ENCODE measurements at places on chromosomes 4 and X.

DNA sequence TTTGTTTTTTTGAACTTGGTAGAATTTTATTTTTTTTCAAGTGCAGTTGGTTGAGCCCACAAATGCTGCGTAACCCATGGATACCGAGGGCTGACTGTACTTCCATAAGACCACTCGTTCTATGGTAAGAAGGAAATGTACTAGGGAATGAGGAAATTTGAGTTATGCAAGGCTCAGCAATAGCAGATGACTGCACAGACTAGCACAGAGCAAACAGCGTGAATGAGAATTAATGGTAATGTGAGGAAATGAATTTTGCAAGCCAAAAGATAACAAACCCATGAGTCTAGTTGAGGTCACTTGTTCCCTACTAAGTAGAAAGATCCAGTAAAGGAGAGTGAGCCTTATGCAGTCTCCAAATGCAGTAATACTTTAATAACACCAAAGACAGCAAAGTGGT is 17.4 kb downstream of the GSPT2 start:
- DNase-seq = no peak

DNA sequence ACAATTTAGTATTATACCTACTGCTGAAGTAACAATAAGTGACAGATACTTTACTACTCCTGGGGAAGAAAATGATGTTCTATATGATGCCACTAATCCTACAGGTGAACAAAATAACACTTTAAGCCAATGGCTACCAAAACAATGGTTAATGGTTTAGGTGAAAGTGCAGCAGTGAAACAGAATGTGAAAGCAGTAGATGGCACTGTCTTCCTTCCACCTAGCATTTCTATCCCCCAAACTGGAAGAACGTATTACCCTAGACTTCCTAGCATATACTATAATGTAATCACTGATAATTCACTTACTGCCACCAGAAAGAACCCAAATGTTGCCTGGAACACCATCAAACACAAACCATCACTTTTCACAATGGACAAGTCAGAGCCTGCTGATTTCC is 18.9 kb upstream of the CABS1 start:
- no peak for DNase-seq

GRCh38 chrX:96771486-96771885 is 86.8 kb downstream of the DIAPH2 start:
- no peak for DNase-seq

- DNase-seq = no peak
Measured at GRCh38 chr4:184282251-184282713, 64.6 kb upstream of the ENPP6 start.

DNA sequence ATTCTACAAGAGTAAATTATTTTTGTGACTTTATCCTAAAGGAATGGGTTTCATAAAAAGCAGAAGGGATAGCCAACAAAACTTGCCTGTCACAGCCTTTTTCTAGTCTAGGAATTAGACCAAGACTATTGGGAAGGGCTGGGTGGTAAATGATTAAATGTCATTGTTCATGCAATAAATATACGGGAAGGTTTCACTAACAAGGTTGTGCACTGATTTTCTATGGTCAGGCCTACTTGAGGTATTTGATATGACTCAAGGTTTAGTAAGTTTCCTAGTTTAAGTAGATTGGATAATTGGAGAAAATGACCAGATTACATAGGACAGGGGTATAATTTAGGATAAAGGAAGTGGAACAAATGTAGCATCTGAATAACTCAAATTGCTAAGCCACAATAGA is 249.1 kb upstream of the BMP3 start:
- DNase-seq = no peak

DNA sequence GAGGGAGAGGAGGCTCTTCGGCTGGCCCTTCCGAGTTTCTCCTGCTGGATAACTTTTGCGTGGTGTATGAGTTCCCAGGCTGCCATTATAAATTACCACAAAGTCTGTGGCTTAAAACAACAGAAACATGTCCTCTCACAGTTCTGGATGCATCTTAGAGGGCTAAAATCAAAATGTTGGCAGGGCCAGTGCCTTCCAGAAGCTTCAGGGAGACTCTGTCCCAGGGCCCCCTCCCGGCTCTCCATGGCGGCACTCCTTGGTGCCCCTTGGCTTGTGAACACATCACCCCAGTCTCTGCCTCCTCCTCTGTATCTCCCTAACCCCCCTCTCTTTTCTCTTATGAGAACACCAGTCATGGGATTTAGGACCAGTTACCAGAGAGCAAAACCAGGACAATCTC is 23.3 kb upstream of the PPP2R2C start:
- DNase-seq = no peak

DNA sequence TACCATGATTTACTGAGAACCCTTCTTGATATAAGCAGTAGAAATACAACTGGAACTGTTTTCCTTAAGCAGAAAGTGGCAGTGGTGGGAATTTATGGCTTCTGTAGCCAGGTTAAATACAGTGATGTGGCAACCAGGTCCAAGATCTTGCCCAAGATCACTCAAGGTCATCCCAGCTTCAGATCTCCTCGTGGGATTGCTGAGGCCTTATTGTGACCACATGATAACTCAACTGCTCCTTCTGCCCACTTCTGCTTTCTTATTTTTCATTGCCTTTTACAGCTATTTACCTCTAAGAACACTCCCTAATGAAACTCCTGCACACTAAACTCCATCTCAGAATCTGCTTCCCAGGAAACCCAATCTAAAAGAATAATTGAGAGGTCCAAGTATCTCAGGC is 12.4 kb upstream of the CYBB start:
- no peak for DNase-seq
